ENCODE measurements at places on chromosomes 12 and 14.

DNA sequence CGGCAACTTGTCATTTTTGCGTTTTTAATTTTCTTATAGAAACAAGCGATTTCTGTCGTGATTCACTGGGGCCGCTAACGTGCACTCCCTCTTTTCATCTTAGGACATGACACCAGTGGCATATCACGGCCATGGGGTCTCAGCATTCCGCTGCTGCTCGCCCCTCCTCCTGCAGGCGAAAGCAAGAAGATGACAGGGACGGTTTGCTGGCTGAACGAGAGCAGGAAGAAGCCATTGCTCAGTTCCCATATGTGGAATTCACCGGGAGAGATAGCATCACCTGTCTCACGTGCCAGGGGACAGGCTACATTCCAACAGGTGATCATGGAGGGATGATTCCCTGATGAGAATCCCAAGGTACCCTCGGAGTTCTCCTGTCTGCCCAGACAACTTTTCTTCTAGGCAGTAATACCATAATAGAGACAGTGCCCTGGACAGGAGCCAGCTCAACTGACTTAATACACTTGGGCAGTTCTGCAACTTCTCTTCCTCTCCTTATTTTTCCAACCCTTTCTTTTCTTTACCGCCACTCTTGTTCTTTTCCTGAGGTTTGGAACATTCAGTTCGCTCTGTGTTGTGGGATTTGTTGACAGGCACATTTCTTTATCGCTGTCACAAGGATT is 821 bp downstream of the TMEM106C start:
- DNase-seq = no peak

- DNase-seq = no peak
Observed at GRCh38 chr12:13962699-13963098, 18.7 kb downstream of the GRIN2B start.

DNA sequence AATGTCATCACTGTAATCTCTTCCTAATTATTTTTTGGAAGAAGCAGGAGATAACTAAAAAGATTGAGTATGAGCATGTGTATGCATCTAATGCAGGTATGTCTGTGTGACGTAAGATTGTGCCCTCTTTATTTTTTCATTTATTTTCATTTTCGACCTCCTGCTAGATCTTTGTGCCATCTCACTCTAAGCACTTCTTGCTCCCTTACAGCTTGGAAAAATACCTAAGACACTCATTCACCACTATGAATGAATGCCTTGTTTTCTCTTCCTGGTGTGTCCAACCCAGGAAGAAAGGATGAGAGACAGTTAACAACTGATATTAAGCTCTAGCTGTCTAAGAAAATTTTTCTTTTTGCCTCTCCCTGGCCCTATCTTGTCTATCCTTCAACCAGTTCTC is 76.8 kb upstream of the CISTR start:
- DNase-seq = no peak

DNA sequence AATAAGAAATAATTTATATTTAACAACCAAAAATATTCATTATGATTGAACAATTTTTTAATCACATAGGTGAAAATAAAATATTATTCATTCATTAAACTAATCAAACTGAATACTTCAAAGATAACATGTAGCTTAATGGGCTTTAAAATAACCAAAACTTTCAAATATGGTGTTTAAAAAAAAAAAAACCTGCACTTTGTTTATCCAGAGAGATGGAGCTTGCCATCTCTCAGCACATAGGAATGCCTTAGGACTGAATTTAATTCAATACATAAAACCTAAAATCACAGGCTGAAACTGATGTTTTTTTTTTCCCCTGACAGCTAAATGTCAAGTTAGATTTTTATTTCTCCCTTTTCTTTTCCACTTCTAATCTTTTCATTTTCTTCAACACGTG is 14.4 kb upstream of the CCER1 start:
- DNase-seq = no peak

GRCh38 chr12:114063435-114063834 is 97.3 kb upstream of the RBM19 start:
- no peak for DNase-seq

- DNase-seq = no peak
Observed at GRCh38 chr12:23098517-23098916, 473.5 kb downstream of the ETNK1 start.

Data from stimulated activated naive CD4-positive, alpha-beta T cell treated with Interleukin-2 at 50 U/mL for 16 hours (primary cell).